NCI-H1436 treated with DMSO at 0.1 percent for 48 hours (cell line): ENCODE measurements at places on chromosomes 13 and 19.

DNA sequence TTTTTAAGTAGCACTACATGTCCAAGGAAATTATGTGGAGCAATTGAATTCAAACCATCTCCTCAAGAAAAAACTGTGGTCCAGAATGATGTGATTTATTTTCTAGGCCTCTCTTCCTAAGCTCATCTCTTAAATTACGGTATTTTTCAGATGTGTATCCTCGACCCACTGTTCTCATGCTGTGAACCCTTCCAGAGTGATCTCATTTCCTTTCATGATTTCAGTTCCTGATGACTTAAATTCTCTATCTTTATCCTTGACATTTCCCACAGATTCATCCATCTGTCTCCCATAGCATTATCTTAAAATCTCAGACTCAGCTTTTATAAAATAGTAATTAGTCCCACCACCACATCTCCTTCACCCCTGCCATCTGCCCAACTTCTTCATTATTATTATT is 117.6 kb upstream of the SPRY2 start:
- DNase-seq: no peak

DNA sequence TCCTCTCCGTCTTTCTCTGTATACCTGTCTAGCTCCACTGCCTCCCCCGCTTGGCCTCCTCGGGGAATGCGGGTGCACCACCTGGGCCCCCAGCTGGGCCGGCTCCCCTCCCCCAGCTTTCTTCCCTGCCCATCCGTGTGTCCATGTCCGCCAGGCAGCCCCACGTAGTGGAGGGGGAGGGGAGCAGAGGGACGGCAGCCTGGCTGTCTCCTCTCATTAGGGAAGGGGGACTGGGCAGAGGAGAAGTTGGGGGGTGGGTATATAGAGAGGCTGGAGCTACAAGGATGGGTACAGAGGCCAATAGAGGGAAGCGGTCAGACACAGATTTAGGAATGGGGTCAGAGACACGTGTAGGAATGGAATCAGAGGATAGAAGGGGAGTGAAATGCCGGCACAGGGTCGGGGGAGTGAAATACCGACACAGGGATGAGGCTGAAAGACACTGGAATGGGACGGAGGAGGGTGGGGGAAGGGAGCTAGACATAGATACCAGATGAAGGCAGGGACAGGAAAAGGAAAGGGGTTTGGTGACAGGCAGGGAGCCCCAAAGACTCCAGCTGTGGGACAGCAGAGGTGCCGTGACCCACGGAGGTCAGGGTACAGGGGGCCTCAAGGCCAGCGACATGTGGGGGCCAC is 2.8 kb downstream of the NECTIN2 start:
- DNase-seq: no peak

DNA sequence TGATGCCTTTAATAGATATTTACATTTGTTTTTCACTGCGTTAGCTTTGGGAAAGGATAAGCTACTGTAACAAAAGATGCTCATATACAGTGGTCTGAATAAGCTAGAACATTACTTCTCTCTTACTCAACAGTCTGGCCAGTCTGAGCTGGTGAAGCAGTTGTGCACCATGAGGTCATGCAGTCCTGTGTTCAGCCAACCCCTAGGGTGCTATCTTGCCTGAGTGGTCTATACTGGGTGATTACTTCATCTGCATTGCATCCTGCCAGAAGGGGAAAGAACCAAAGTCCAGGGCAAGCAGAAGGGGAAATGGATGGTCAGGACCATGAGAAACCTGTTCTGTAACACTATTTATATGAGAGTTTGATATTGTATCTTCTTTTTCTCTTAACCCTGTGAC is 31.5 kb downstream of the ERCC5 start:
- DNase-seq: no peak

GRCh38 chr19:16814526-16815100 is 14.6 kb upstream of the SIN3B start:
- no peak for DNase-seq

- DNase-seq: no peak
Measured at GRCh38 chr19:1882089-1882785, 3.1 kb downstream of the ABHD17A start.

DNA sequence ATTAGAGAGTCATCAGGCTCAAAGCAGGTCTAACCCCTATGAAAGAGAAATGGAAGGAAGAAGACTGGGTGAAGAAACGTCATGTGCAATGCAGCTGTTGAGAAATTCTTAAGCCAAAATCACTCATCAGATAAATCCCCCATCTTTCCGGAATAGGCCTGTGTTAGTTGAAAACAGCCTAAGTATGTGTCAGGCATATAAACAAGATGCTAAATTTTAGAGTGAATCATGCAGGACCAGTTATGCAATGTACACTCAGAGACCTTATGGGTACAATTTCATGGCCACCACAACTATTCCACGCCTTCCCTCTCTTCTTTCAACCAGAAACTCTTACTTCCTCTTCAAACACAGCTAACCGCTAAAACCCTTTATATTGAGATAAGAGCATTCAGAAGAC is 717.7 kb upstream of the ATXN8OS start:
- no peak for DNase-seq

DNA sequence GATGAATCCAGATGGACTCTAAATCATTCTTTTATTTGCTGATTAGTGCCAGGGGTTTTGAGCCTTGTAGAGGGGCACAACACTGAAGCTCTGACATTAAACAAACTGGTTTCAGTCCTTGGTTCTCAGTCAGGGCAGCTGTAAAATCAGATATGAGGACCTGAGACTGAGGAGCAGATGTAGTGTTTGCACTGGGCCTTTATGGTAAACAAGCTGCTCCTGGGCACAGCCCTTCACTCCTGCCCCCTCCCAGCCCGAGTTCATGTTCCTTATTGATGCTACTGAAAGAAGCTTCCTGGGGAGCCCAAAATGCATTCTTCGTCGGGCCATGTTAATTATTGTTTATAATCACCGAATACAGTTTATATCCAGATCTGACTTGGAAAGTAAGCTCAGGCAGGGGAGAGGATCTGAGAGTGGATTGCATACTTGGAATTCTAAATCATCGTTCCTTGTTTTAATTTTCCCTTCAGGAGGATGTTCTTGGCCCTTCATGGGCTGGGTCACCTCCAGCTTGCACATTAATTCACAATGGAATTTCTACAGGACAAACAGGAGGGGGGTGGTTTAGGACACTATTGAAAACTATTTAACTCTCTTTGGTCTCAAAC is 213.5 kb downstream of the FGF9 start:
- DNase-seq: no peak

- no peak for DNase-seq
Measured at GRCh38 chr19:21321996-21322395, 7.2 kb downstream of the ZNF708 start.

- DNase-seq: no peak
Measured at GRCh38 chr19:17803264-17803896, 8.4 kb downstream of the B3GNT3 start.

- no peak for DNase-seq
Measured at GRCh38 chr13:75910591-75910990, 274.5 kb downstream of the LMO7 start.

- no peak for DNase-seq
Measured at GRCh38 chr13:105642511-105642958, 892.9 kb downstream of the EFNB2 start.

DNA sequence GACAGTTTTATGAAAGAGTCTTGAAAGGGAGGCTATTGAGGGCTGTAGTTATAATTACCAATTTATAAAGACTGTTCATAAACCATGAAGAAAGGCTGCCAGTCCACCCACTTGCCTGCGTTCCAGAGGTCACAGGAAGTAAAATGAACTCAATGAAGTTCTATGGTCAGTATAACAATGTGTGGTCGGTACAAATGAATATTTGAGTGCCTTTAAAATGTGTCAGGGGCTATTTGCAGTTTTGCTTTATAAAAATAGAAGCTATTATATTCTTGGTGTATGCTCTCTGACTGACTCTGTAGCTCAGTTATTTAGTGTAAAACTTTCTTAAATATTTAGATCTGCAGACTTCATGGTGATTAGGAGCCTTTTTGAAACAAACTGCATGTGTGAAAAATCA is 47.0 kb downstream of the ESD start:
- DNase-seq: no peak

- no peak for DNase-seq
Measured at GRCh38 chr13:30128591-30128990, 178.8 kb downstream of the KATNAL1 start.

DNA sequence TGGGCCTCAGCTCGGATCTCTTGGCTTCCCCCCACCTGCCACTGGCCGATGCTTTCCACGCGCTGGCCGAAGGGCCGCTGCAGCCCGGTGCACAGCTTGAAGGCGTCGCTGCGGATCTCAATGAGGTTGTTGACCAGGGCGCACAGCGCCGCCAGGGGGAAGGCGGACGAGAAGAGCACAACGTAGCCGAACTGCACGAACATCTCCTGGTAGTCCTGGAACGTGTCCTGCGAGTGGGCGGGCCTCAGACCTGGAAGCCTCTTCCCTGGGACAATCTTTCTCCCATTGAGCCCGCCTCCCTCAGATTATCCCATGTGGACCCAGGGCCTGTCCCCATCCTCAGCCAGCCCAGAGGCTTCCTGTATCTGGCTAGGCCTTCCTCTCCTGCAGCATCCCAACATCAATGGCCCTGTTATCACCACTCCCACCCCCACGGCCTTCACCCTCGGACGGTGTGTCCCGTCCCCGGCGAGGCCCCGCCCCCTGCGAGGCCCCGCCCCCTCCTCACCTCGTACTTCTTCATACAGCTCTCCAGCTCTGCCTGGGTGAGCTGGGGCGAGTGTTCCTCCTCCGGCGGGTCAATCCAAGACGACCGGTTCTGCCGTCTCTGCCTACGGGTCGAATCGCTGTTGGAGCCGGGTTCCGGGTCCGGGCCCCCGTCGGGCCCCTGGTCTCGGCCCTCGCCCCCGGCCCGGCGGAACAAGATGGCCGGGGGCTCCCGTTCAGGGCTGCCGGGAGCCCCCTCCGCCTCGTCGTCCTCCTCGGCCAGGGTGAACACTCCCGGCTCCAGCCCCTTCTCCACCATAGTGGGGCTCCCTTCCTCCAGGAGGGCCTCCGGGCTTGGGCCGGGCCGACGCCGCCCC is 6.8 kb downstream of the ANO8 start:
- no peak for DNase-seq

- DNase-seq: no peak
Measured at GRCh38 chr19:49431330-49431749, 6.2 kb downstream of the GFY start.

- DNase-seq: no peak
Measured at GRCh38 chr19:45623984-45624383, 15.2 kb downstream of the EML2 start.
